HCT116 (cell line): ENCODE measurements at places on chromosomes 4 and X.

- DNase-seq: no peak
Observed at GRCh38 chr4:140229881-140230280, 75.9 kb upstream of the MAML3 start.

DNA sequence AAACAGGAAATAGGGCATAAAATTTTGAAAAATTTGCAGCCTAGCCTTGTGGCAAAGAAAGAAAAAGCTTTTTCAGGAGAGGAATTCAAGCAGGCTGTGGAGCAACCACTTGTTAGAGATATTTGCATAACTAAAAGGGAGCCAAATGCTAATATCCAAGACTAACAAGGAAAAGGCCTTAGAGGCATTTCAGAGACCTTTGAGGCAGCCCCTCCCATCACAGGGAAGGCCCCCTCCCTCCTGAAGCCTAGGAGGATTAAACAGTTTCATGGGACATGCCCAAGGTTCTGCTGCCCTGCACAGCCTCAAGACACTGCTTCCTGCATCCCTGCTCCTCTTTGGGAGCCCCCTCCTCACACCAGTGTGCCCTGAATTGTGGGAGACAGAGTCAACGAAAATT lies 275.4 kb upstream of the SFRP2 start:
- no peak for DNase-seq

- DNase-seq: no peak
Observed at GRCh38 chrX:26922278-26922677, 540.9 kb downstream of the PPP4R3C start.

GRCh38 chrX:76850851-76851250 lies 423.3 kb downstream of the MAGEE1 start:
- DNase-seq: no peak

GRCh38 chr4:140052050-140052449 lies 101.9 kb downstream of the MAML3 start:
- DNase-seq: peak; percentile 22

GRCh38 chr4:7266525-7267292 lies 74.4 kb downstream of the SORCS2 start:
- DNase-seq: peak; percentile 32

GRCh38 chr4:115154826-115155225 lies 41.4 kb upstream of the NDST4 start:
- DNase-seq: no peak

- DNase-seq: no peak
Observed at GRCh38 chr4:183832776-183833450, 72.2 kb upstream of the STOX2 start.

- peak; percentile 68 for DNase-seq
Observed at GRCh38 chrX:15737959-15738902, at the start of gene CA5B. CA5B (plus strand) TSS chrX:15738270; CDS start chrX:15750024, 11,754 bp downstream.
